ENCODE measurements at places on chromosomes 6 and 20.

- peak; percentile 82 for DNase-seq
These were observed 11.0 kb upstream of the NQO2 start for GRCh38 chr6:2988426-2989331.

GRCh38 chr6:139881728-139882211 lies 507.3 kb upstream of the CITED2 start:
- no peak for DNase-seq

- no peak for DNase-seq
These were observed 82.8 kb downstream of the TNFAIP3 start for GRCh38 chr6:137949686-137950390.

GRCh38 chr6:151566557-151566956 lies 72.7 kb downstream of the CCDC170 start:
- no peak for DNase-seq

DNA sequence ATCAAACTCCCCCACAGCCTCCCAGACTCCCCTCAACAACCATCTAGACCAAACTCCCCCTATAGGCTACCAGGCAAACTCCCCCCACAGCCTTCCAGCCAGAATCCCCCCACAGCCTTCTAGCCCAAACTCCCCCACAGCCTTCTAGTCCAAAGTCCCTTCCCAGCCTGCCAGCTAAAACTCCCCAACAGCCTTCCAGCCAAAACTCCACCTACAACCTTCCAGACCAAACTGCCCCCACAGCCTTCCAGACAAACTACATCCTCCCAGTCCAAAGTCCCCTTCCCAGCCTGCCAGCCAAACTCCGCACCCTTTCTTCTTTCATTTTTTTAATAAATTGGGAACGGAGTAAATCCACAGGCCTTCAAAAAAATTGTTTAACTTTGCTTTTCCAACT lies 37.4 kb upstream of the SYNDIG1 start:
- DNase-seq = no peak

- DNase-seq = no peak
These were observed 23.7 kb upstream of the MAP3K4 start for GRCh38 chr6:160967833-160968232.

DNA sequence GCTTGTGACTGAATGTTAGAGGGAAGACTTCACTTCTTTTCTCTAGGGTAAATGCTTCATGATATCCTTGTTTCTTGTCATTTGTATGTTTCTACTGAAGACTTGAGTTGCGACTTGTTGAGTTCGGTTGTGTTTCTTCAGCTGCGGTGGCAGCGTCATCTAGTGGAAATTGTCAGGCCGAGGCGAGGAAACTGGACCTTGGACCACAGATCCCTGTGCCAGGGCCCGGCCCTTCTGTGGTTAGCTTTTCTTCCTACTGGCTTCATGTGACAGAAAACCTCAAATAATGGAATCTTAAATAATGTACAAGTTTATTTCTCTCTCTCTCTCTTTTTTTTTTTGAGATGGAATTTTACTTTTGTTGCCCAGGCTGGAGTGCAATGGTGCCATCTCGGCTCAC lies 12.4 kb downstream of the MTHFD1L start:
- DNase-seq = no peak

DNA sequence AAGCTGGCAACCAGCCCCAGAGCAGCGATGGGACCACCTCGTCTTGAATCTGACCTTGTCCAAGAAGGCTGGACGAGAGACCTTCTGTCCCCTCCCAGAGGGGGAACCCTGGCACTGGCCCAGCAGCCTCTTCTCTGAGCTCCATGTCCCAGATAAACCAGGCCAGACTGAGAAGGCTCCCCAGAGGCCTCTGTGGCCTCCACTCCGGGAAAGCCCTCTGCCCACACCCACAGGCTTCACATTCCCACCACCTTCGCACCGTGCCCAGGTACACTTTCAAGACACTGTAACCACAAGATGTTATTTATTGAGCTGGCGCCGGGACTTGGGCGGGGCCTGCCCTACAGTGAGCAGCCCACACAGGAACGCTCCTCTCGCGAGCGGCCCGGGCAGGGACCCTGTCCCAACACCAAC lies 33.2 kb downstream of the ADA start:
- DNase-seq = no peak

DNA sequence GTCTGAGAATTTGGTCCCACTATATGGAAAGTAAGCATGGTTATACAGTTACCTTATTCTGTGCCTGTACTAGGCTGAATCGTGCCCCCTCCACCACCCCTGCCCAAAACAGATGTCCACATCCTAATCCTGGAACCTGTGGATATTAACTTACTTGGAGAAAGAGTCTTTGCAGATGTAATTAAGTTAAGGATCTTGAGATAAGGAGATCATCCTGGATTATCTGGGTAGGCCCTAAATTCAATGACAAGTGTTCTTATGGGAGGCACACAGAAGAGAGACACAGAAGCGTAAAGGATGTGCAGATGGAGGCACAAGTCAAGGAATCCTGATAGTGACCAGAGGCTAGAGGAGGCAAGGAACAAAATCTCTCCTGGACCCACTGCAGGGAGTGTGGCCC lies 116.7 kb upstream of the MAN1A1 start:
- no peak for DNase-seq

DNA sequence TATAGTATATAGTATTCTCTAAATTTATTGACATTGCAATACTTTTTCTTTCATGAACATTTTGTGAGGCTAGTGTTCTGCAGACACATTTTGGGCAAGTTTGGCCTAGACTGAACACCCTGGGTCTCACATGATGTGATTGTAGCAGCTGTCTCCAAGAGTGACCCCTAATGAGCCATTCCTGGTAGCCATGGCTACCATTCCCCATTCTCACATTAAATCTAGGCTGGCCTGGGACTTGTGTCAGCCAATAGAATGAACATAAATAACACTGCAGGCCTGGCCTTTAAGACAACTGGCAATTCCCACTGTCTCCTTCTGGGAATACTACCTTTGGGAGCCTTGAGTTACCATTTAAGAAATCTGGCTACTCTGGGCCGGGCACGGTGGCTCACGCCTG lies 38.0 kb upstream of the TASP1 start:
- DNase-seq = no peak

DNA sequence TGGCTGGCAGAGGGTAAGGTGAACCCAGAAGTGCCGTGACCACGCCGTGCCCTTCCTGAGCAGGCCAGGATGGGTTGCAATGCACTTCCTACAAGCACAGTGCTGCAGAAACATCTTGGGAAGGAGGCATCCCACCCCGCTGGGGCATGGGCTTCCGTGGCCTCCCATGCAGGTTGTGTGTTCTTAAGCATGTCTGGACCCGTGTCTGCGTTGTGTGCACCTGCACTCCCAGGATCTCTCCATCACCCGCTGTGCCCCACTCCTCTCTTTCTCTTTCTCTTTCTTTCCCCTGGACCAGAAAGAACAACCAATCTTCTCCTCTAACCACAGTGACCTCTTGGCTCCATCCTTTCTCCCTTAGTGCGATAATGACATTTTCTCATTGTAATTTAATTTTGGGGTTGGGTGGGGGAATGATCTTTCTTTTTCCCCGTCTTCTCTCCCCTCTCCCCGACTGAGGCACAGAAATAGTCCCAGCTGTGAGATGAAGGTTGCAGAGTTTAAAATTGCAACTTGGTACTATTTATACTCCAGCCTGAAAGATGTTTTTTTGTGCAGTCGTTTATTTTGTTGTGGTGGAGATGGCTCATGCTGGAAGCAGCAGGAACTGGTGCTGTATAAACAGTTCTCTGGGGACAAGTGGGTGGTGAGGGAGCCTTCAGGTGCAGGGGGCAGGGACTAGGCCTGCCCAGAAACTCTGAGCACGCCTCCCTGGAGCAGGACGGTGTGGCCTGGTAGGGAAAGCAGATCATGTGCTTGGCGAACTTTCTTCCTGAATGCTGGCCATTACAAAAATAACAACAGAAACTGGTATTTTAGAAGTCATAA lies 20.5 kb downstream of the BCAS4 start:
- DNase-seq = no peak

GRCh38 chr6:160461641-160462040 lies 113.5 kb downstream of the SLC22A3 start:
- DNase-seq = no peak

DNA sequence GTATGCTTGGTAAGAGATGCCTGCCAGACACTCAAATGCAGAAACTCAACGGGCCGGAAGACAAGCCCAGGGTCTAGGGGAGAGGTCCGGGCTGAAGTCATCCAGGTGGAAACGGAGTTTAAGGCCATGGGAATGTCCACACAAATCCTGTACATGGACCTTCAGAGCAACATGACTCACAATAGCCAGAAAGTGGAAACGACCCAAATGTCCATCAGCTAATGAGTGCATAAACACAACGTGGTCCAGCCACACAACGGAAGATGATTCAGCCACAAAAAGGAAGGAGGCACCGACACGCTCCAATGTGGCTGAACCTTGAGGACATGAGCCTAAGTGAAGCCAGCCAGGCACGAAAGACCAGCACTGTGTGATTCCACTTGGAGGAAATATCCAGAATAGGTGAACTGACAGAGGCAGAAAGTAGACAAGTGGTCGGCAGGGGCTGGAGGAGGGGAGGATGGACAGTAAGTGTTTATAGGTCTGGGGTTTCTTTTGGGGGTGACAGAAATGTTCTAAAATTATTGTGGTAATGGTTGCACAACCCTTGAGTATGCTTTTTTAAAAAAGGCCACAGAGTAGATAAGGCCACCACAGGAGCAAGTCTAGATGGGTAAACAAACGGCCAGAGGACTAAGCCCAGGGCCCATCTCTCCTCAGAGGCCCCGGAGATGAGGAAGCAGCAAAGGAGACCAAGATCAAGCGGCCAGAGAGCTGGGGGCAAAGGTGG lies 105.6 kb downstream of the PREX1 start:
- no peak for DNase-seq

- DNase-seq = no peak
These were observed 130.3 kb downstream of the SMOC2 start for GRCh38 chr6:168571268-168571667.

GRCh38 chr6:33853736-33854135 lies 49.9 kb upstream of the MLN start:
- no peak for DNase-seq

GRCh38 chr6:170137911-170138910 lies 152.7 kb downstream of the DLL1 start:
- DNase-seq = no peak

- DNase-seq = no peak
These were observed 184.9 kb downstream of the GPX5 start for GRCh38 chr6:28710466-28711191.

- no peak for DNase-seq
These were observed 7.3 kb downstream of the SIM1 start for GRCh38 chr6:100457311-100457990.

GRCh38 chr6:79665725-79666551 lies 34.8 kb downstream of the SH3BGRL2 start:
- DNase-seq = no peak

DNA sequence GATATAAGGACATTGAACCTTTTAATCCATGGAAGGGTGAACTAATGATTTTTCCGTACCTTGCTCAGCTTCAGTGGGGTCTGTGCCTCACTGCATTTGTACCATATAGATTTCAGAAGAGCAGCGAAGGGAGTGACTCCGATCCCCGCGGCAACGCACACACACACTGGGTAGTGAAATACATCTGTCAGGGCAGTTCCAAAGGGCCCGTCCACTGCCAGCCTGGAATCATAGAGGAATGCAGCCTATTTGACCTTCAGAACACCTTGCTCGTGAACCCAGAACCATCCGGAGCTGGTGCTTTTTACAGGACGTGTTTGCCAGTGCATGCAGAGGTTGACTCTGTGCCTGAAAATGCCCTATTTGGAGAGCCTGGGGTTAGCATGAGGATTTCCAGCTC lies 33.0 kb downstream of the NOX3 start:
- DNase-seq = no peak

GRCh38 chr6:5036269-5036668 lies 32.4 kb upstream of the RPP40 start:
- no peak for DNase-seq

- DNase-seq = no peak
These were observed 216.5 kb downstream of the PTPRK start for GRCh38 chr6:128303870-128304269.

GRCh38 chr20:41604002-41604401 lies 14.2 kb downstream of the CHD6 start:
- no peak for DNase-seq

GRCh38 chr6:169956580-169956979 lies 205.2 kb downstream of the ERMARD start:
- DNase-seq = no peak

- DNase-seq = no peak
These were observed 982.0 kb upstream of the EPHA7 start for GRCh38 chr6:94401311-94401710.

DNA sequence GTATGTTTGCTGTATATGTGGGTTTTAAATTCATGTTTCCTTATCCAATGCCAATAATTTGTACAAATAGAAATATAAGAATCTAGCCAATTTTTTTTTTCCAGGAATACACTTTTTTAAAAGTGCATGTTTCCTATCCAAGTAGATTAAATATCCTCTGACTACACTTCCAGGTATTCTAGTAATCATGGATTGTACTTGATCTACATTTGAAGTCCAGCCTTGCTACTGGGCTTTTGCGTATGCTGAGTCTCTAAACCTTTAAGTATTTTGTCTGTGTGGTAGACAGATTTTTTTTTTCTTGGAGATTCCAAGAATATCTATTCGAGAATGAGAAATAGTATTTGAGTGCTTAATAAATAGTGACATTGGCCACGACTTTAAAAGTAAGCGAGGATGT lies 188.3 kb downstream of the SASH1 start:
- DNase-seq = no peak

DNA sequence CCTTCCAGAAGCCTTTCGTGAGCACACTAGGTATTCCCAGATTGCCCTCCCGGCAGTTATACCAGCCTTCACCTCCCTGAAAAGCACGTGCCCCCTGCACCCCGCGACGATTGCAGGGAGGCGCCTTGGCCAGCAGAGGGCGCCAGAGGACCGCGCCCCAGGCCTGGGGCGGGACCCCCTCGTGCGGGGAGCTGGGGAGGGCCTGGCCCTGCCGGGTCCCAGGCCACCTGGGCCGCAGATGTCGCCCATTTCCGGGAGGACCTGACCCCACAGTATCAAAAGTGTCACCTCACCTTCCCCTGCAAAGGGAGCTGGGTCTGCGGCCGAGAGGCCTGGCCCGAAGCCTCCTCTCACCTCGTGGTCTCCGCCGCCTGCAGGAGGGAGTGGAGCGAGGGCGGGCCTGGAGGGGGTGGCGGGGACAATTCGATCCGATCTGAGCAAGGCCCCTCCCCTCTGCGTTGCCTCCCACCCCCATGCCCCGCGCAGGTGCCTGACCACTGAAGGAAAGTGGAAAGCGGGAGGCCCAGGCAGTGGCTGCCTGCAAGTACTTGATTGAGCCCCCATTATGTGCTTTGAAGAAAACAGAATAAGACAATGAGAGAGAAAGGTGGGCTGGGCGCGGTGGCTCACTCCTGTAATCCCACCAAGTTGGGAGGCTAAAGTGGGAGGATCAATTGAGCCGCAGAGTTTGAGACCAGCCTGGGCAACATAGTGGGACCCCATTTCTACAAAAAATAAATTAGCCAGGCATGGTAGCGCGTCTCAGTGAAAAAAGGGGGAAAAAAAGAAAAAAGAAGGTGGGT lies 3.5 kb upstream of the SNAI1 start:
- DNase-seq = no peak

- DNase-seq = no peak
These were observed 2.6 kb upstream of the LIN28B start for GRCh38 chr6:104954190-104954797.

Measured in AG09319 (cell line).